Glomerular endothelial cell (primary cell): ENCODE measurements at places on chromosomes 13 and 19.

DNA sequence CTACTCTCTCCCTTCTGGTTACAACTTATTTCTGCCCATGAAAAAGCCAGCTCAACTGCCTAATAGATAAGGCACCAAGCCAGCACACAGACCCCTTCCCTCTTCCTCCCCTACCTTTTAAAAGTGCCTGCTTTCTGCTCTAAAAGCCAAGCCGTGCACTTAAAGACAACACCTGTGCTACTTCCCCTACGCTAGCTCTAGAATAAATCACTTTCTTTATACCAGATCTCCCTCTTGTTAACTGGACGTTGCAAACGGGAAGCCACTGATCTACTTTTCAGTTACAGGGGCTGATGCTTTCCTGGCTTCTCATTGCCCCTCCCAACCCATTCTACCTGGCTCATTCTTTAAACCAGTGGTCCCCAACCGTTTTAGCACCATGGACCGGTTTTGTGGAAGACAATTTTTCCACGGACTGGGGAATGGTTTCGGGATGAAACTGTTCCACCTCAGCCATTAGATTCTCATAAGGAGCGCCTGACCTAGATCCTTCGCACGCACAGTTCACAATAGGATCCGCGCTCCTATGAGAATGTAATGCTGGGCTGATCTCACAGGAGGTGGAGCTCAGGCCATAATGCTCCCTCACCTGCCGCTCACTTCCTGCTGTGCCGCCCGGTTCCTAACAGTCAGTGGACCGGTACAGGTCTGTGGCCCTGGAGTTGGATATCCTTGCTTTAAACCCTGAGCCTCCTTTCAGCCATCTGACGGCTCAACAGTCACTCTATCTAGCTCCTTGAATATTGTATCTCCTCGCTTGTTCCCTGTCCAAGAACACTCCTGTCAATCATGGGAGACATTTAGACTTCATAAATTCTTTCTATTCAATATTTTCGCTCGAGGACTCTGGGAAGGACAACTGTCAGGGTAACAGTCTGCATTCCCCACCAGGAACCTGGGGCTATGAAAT lies 841 bp upstream of the ZNF223 start:
- DNase-seq: no peak

GRCh38 chr19:49430172-49430677 lies 5.0 kb downstream of the GFY start:
- DNase-seq: no peak

DNA sequence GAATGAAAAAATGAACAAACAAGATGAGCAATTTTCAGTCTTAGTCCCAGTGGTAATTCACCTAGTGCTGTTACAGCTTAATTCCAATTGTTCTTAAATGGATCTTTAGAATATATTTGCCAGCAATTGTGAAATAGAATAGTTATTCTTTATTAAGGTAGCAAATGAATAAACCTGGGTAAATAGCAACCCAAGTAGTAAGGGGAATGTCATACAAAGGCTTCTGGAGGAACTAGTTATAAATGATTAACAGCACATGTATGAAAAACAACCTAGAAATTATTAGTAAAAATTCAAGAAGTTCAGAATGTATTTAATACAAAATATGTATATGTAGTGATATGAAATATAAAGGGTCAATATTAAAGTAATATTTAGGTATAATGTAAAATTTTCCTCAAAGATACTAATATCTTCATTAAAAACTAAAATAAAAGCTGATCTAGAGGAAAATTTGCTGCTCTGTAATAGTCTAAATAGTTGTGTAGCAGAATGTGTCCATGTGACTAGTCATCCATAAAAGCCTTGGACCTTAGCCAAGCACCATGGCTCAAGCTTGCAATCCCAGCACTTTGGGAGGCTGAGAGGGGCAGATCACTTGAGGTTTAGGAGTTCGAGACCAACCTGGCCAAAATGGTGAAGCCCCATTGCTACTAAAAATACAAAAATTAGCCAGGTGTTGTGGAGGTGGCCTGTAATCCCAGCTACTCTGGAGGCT lies 535.9 kb upstream of the ATXN8OS start:
- no peak for DNase-seq

GRCh38 chr19:45613926-45614725 lies 12.1 kb upstream of the GPR4 start:
- DNase-seq: no peak
